ENCODE measurements at places on chromosomes 1 and 21.

GRCh38 chr1:64895500-64895899 is 70.8 kb downstream of the JAK1 start:
- H3K4me1 ChIP-seq: peaks cover 30% of the 10 kb centered on the region
- H3K36me3 ChIP-seq: no peaks in the 10 kb centered on the region
- H3K4me3 ChIP-seq: no peak overlapping the region
- DNase-seq: no peak
- no peak overlapping the region for H3K27ac ChIP-seq

- DNase-seq: no peak
- H3K4me1 ChIP-seq: peaks cover 32% of the 10 kb centered on the region
- no peaks in the 10 kb centered on the region for H3K27me3 ChIP-seq
- H3K4me3 ChIP-seq: peak overlapping the region; percentile 42
These were observed 32.4 kb upstream of the PTGFRN start for GRCh38 chr1:116877141-116877818.

DNA sequence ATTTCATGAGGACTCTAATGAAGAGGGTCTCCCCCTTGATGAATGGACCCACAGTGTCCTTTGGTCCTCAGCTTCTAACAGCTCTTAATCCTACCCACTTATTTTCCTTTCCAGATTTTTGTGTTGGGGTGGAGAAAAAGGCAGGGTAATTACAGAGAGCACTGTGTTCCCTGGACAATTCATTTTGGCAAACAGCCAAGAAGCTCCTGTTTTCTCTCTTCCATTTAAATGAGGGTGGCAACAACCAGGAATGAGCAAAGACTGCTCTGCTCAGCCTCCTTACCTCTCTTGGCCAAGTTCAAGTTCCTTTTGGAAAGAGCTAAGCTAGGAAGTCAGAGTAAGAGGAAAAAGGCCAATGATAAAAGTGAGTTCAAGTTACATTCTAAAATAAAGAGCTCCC is 11.9 kb downstream of the XKR8 start:
- no peaks in the 10 kb centered on the region for H3K27me3 ChIP-seq
- peaks cover 43% of the 10 kb centered on the region for H3K36me3 ChIP-seq
- H3K4me1 ChIP-seq: no peaks in the 10 kb centered on the region
- no peak for DNase-seq
- no peak overlapping the region for H3K27ac ChIP-seq
- no peak overlapping the region for H3K4me3 ChIP-seq

GRCh38 chr1:222911866-222912265 is 97.0 kb downstream of the DISP1 start:
- H3K4me1 ChIP-seq: no peaks in the 10 kb centered on the region
- no peak overlapping the region for H3K27ac ChIP-seq
- H3K36me3 ChIP-seq: no peaks in the 10 kb centered on the region
- no peak overlapping the region for H3K4me3 ChIP-seq
- no peak for DNase-seq

DNA sequence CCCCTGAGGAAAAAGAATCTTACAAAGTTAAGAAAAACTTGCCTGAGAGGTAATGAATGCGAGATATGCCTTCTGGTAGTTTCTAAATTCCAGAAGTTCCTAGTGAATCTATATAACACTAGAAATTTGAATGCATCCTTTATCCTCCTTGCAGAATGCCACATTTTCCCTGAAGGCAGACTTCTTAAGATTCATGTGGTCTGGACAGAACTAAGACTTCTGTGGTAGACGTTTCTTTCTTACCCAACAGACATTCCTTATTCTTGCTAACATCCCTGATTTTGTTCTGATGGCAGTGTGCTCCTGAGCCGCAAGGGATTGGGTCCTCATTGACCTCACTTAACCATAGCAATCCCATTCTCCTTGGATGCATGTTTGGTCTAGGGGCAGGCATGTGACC is 121.3 kb upstream of the PAPPA2 start:
- H3K27ac ChIP-seq: no peak overlapping the region
- H3K27me3 ChIP-seq: no peaks in the 10 kb centered on the region
- H3K4me3 ChIP-seq: no peak overlapping the region
- no peaks in the 10 kb centered on the region for H3K36me3 ChIP-seq
- H3K4me1 ChIP-seq: no peaks in the 10 kb centered on the region

- peaks cover 6% of the 10 kb centered on the region for H3K36me3 ChIP-seq
- DNase-seq: no peak
- H3K4me1 ChIP-seq: no peaks in the 10 kb centered on the region
These were observed 87.5 kb downstream of the COP1 start for GRCh38 chr1:176119549-176119948.

GRCh38 chr1:206793620-206794019 is 21.3 kb upstream of the IL10 start:
- no peak for DNase-seq
- H3K27ac ChIP-seq: no peak overlapping the region
- H3K4me1 ChIP-seq: peaks cover 20% of the 10 kb centered on the region
- no peaks in the 10 kb centered on the region for H3K36me3 ChIP-seq

- H3K27ac ChIP-seq: no peak overlapping the region
- H3K27me3 ChIP-seq: no peaks in the 10 kb centered on the region
- no peaks in the 10 kb centered on the region for H3K4me1 ChIP-seq
- H3K36me3 ChIP-seq: no peaks in the 10 kb centered on the region
These were observed 121.0 kb upstream of the UBE2U start for GRCh38 chr1:64082459-64082858.

- no peak overlapping the region for H3K27ac ChIP-seq
- no peak overlapping the region for H3K4me3 ChIP-seq
- DNase-seq: no peak
- H3K4me1 ChIP-seq: peaks cover 61% of the 10 kb centered on the region
- H3K36me3 ChIP-seq: no peaks in the 10 kb centered on the region
These were observed 4.1 kb upstream of the TTLL10 start for GRCh38 chr1:1169429-1170214.

GRCh38 chr1:171530676-171531075 is 45.3 kb downstream of the PRRC2C start:
- DNase-seq: no peak
- H3K27me3 ChIP-seq: no peaks in the 10 kb centered on the region
- H3K36me3 ChIP-seq: peaks cover 74% of the 10 kb centered on the region
- H3K4me3 ChIP-seq: no peak overlapping the region
- H3K27ac ChIP-seq: no peak overlapping the region

- H3K4me1 ChIP-seq: no peaks in the 10 kb centered on the region
- no peaks in the 10 kb centered on the region for H3K27me3 ChIP-seq
- H3K36me3 ChIP-seq: no peaks in the 10 kb centered on the region
- no peak for DNase-seq
- no peak overlapping the region for H3K27ac ChIP-seq
These were observed 107.4 kb downstream of the NTPCR start for GRCh38 chr1:233057836-233058235.

GRCh38 chr1:22216210-22216883 is 73.5 kb upstream of the WNT4 start:
- no peaks in the 10 kb centered on the region for H3K36me3 ChIP-seq
- peaks cover 22% of the 10 kb centered on the region for H3K27me3 ChIP-seq
- no peak overlapping the region for H3K4me3 ChIP-seq
- no peak overlapping the region for H3K27ac ChIP-seq
- H3K4me1 ChIP-seq: no peaks in the 10 kb centered on the region

- no peaks in the 10 kb centered on the region for H3K27me3 ChIP-seq
- no peak overlapping the region for H3K27ac ChIP-seq
- H3K36me3 ChIP-seq: no peaks in the 10 kb centered on the region
- no peak for DNase-seq
These were observed 19.4 kb downstream of the RGL1 start for GRCh38 chr1:183824291-183824690.

DNA sequence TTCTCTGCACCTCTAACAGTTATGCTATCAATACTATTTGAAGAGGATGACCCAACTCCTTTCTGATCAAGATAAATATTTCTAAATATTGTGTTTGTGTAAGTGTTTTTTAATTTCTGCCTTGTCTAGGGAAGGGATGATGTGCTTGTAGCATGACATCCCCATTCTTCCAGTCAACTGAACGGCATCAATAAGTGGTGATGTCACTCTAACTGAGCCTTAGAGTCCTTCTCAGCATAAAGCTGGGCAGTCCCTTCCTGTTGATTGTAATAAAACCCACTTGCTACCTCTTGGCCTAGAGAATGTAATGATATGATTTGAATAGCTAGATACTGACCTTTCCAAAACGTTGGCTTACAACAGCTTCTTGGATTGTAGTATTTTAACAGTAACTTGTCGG is 52.5 kb upstream of the KCNJ6 start:
- H3K27ac ChIP-seq: no peak overlapping the region
- no peaks in the 10 kb centered on the region for H3K36me3 ChIP-seq
- no peaks in the 10 kb centered on the region for H3K4me1 ChIP-seq
- DNase-seq: no peak

DNA sequence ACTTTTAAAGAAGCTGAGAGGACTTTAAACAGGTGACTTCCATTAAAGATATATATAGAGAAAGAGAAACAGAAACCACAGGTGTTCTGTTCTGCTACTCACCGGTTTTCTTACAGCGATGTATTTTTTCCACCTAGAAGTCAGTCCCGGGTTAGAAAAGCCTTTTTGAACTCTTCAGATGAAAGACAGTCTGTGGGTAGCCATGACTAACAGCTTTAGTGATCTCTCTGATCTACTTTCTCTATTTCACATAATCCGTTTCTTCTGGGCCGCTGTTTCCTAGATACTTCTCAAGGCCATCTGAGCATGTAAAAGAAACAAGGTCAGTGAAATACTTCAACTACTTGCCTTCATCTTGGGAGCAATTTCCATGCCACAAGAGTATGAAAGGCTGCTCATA is 25.1 kb downstream of the WDR64 start:
- H3K4me3 ChIP-seq: no peak overlapping the region
- peak; percentile 50 for DNase-seq
- H3K4me1 ChIP-seq: peaks cover 9% of the 10 kb centered on the region

DNA sequence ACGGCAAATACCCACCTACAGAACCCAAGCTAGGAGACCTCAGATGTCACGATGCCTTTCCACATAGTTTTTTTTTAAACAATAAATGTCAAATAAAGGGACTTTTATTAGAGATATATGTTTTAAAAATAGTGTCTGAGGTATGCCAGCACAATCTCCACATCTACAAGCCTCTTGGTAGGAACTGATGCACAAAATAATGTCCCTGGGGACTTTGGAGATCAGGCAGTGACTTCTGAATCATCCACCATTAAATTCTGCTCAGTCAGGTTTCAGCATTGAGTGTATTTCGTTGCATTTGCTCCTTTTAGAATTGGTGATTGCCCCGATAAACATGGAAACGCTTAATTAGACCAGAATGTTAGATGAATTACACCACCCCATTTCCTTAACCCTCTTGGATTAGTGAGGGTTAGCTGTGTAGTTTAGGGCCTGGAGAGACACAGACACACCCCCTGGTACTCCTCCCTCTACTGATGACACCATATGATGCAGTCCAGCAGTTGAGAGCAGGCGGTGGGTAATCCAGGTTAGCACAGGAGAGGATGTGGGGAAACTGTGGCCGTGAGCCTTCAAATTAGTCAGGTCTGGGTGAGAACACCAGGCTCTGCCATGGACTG is 33.6 kb downstream of the LGR6 start:
- no peak for DNase-seq
- H3K36me3 ChIP-seq: no peaks in the 10 kb centered on the region
- H3K27ac ChIP-seq: no peak overlapping the region

DNA sequence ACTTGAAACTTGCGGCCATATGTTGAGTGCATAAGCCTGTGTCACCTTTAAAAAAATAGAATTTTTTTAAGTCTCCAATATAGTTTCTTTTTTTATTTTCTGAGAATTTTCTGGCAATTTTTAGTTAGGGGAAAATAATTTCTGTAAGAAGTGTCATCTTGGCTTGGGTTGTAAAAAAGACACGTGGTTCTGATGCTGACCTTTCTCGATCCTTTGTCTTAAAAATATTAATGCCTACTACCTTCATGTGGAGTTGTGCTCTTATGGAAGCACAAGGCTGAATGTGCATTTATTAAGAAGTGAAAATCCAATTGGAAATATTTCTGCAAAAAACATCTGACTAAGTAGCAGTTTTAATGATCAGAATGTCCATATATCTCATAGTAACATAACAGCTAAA is 3.5 kb downstream of the ELAVL4 start:
- no peak for DNase-seq
- no peak overlapping the region for H3K27ac ChIP-seq
- H3K4me1 ChIP-seq: peaks cover 6% of the 10 kb centered on the region
- H3K4me3 ChIP-seq: no peak overlapping the region

- H3K27me3 ChIP-seq: no peaks in the 10 kb centered on the region
- no peak overlapping the region for H3K4me3 ChIP-seq
- no peak overlapping the region for H3K27ac ChIP-seq
- peaks cover 2% of the 10 kb centered on the region for H3K4me1 ChIP-seq
- DNase-seq: no peak
These were observed 179.6 kb upstream of the ESRRG start for GRCh38 chr1:216902669-216903381.

- no peak for DNase-seq
- H3K4me3 ChIP-seq: no peak overlapping the region
- no peaks in the 10 kb centered on the region for H3K4me1 ChIP-seq
These were observed 95.9 kb downstream of the KCNJ15 start for GRCh38 chr21:38352536-38353219.

DNA sequence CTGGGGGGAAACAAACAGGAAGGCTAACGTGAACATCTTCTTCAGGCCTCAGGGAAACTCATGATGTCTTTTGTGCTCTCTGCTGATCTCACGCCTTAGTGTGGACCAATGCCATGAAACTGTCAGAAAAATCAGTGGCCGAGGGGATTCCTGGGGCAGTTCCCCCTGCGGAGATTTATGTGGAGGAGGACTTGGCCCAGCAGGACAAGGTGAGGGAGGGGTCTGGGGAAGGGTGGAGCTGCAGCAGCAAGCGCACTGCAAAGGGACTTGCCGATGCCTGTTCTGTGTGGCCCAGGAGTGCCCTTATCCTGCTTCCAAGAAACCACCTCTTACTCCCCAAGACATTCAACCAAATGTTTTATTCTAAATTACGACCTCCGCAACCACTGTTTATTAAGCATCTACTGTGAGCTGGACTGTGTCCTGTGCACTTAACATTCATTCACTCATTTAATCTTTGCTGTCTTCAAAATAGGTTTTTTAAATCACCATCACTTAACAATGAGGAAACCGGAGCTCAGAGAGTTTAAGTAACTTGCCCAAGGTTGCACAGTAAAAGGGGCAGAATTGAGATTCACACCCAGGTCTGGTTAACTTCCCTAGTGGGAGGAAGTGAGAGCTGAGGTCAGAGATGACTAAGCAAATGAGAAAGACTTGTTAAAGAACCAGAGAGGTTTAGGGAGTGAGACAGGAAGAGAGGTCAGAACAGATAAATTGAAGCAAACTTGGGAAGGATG is 49.7 kb downstream of the FHAD1 start:
- no peak for DNase-seq
- no peak overlapping the region for H3K27ac ChIP-seq
- no peak overlapping the region for H3K4me3 ChIP-seq

- no peaks in the 10 kb centered on the region for H3K4me1 ChIP-seq
- no peak for DNase-seq
- H3K4me3 ChIP-seq: no peak overlapping the region
These were observed 41.5 kb downstream of the CDK18 start for GRCh38 chr1:205545991-205546390.

DNA sequence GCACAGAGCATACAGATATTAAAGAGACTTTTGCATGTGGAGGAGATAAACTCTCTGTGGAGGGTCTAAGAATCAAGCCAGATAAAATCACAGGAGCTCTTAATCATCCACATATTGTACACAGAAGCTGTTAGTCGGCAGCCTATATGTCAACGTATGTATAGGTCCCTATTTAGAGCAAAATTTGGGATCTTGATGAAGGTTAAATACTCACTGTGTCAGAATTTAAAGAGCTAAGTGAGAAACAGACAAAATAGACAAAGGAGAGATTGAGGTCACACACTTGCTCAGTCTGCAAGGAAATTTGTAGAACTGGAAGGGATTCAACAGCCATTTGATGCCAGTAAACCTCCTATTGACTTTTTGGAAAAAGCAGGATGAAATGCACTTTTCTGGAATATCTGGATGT is 4.1 kb upstream of the IRF2BP2 start:
- DNase-seq: no peak
- H3K4me1 ChIP-seq: peaks cover 27% of the 10 kb centered on the region
- H3K27ac ChIP-seq: no peak overlapping the region
- no peaks in the 10 kb centered on the region for H3K27me3 ChIP-seq
